ENCODE measurements at places on chromosomes 1 and 21.

DNA sequence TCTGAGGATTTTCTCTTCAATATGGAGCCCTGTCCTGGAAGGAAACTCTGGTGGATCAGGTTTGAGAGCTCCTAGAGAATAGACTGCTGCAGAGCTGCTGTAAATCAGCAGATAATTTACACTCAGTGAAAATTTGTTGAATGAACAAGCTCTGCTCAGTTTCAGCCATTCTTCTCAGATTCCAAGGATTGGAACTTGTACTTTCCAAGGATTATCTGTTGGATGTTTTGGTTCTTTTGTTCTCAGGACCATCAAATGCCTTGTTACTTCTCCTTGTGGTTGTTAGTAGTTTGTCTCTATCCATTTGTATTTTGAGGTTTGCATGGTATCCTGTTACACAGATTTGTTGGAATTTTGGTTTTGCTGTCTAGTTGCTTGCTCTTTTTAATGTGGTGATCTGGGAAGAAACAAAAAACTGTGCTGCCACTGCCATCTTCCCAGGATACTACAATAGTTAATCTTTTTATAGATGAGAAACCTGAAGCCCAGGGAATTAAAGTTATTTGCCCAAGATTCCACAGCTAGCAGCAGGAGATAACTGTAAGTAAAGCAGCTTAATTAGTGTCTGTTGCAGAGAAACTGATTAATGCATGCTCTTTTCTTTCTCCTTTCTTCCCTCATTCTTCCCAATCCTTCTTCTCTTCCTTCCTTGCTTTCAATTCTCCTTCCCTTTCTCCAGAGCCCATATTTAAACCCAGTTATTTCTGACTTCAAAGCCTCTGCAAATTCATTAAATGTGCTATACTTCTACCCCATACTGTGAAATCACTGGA lies 21.7 kb upstream of the KIFAP3 start:
- DNase-seq, result peak; percentile 50

- DNase-seq, result no peak
Observed at GRCh38 chr21:34348890-34349519, 14.8 kb upstream of the KCNE2 start.

DNA sequence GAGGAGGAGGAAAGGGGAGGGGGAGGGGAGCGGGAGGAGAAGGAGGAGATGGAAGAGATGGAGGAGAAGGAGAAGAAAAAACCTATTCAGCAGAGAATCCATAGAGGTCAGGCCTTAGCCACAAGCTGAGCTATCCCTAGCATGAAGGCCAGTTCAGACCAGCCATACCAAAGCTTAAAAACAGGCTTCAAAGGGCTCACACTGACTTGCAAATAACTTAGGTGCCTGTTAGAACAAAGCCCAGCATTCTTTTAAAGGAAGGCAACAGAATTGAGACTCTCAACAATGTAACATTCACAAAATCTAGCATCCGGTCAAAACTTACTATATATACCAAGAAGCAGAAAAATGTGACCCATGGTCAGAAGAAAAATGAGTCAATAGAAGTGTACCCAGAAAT lies 43.6 kb upstream of the IFFO2 start:
- no peak for DNase-seq

DNA sequence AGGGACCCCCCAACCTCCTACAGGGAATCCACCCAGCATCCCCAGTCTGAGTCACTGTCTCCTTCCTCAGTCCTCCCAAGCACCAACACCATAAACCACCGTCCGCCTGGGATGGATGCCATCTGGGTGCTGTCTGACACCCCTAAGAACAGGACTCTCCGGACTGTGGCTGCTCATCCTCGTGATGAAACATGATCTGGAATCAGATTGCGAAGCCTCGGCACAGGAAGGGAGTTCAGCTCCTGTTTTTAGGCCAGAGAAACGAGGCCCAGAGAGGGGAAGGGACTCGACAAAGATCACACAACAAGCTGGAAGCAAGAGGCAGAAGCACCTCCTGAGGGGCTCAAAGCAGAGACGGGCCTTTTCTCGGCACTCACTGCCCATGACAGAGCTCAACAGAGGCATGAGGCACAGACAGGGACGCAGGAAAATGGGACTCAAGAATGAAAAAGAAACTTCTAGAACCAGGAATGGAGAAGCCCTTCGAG lies 8.4 kb downstream of the KCNN3 start:
- DNase-seq, result no peak

GRCh38 chr1:15090373-15090772 lies 63.2 kb upstream of the TMEM51 start:
- peak; percentile 86 for DNase-seq

- no peak for DNase-seq
Observed at GRCh38 chr21:26550326-26550725, 22.8 kb downstream of the CYYR1 start.

DNA sequence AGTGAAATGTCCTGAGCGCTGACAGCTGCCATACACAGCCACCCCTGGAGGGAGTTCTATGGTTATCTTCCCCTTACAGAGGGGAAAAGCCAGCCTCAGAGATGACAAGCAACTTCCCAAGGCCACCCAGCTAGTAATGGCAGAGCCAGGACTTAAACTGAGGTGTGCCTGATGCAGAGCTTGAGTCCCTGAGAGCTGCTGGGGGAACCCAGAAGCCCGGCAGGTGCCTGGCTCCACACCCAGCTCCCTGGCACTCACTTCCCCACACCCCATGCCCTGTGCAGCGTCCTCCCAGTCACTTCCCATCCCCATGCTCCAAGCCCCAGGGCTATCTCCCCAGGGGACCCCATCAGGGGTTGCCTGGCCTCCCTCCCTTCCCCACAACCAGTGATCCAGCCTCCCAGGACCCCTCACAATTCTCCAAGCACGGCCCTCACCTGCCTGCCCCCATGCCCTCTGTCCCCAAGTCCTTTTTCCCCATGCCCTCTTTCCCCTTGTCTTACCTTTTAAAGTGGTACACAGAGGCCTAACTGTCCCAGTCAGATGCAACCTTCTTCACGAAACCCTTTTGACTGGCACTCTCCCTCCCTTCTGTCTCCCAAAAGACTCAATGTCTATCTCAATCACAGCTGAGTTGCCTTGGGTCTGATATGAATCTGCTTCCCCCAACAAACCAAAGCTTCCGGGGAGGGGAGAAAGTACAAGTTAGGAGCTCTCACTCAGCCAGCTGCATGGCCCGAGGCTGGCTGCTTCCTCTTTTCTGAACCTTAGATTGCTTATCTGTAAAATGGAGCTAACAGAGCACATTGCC lies 39.8 kb upstream of the LRP8 start:
- no peak for DNase-seq

DNA sequence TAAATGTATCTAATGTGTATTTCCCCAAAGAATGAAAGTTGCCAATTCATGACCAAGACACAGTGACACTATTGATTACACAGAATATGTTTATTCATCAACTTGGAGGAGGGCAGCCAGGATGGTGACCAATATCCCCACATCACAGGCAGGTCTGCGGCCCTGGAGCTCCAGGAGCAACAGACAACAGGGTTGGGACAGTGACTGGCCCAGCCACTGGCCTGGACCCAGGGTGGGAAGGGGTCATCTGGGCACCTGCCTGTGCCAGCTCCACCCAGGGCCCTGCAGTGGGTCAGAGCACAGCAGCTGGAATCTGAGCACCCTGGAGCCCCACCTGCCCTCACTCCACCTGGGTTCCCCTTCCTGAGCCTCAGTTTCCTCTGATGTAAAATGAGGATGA lies 466.1 kb downstream of the MATN1 start:
- no peak for DNase-seq

DNA sequence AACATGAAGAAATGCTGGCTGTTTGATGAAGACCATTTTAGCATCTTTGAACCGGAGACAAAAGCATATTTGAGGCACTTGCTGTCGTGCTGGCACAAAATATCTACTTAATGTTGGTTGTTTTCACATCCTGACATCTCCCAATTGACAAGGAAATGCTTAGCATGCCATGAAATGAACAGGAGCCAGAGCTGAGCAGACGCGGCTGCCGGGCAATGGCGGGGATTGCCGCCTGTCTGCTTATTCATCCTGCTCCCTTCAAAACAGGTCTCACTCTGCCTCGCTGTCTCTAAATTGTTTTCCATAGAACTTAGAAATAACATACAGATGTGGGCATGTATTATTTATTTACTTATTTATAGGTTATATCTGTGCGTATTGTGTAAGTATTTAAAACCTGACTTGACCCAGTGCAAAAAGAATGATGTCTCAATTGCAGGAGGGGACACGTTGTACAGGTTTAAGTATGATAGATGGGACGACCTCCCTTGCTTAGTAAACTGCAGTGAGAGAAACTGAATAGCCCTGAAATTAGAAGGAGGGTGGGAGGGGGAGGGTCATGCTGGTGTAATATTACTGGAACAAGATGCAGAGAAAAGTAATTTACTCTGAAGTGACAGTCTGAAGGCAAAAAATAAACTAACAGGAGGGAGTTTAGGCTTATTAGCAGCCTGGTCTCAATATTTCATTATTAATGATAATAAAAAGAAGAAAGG lies 590.4 kb upstream of the PLXNA2 start:
- peak; percentile 44 for DNase-seq

GRCh38 chr1:156914440-156914856 lies 6.0 kb upstream of the LRRC71 start:
- no peak for DNase-seq

GRCh38 chr1:171744986-171745385 lies 3.1 kb upstream of the VAMP4 start:
- no peak for DNase-seq

DNA sequence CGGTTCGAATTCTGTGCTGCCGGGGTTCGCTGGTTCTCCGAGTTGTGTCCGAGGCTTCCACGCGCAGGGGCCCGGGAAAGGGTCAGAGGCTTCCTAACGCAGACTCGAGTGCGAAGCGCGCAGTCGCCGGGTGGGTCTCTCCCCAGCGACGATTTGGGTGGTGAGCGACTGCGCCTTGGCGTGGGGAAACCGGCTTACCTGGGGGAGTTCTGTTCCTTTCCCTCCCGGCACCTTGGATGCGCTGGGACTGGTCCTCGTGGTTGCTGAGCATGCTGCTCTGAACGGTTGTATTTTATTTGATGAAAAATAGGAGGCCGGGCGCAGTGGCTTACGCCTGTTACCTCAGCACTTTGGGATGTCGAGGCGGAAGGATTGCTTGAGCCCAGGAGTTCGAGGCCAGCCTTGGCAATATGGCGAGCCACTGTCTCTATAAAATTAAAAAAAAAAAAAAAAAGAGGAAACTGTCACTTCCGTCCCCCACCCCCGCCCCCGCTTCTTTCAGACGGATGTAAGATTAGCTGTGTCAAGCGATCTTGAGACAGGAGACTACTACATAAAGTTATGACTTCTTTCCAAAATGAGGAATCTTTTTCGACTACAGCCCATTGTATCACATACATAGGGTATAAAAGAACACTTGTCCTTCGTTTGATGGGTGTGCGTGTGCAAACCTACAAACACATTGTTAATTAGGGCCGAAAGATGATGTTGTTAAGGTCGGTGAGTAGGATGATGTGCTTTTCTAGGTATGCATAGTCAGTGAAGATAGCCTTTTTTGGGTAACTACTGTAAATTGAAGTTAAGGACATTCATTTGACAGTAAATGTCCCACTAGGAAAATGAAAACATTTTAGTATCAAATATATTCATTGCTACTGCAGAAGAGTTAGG lies at the start of gene CCDC18:
Gene CCDC18 (plus strand): TSS at position 2 of the 891 bp plus-strand sequence. CDS start 2,638 bp downstream, outside the sequence.
- DNase-seq, result no peak

DNA sequence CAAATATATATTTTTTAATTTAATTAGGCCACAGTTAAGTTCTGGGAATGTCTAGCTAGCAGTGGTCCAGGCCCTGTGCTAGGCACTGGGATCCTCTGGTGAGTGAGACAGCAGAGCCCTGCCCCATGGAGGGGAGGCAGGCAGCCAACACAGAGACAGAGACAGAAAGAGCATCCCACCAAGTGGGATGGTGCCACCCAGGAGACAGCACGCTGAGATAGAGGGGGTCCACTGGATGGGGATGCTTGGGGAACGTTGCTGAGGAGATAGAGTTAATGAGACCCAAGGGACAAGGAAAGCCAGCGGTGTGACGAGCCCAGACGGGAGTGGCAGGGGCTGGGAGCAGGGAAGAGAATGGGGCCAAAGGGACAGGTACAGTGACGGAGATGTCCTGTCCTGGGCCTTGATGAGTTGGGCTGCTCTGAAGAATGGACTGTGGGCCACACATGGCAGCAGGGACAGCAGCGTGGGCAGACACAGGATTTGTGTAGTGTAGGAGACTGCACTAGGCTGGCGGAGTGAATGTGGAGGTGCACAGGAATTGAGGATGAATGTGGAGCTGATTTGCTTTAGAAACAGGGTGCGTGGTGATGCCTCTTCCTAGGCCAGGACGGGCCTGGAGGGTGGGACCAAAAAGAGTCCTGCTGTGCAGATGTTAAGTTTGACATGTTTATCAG lies 22.8 kb downstream of the RAB4A start:
- DNase-seq, result no peak

DNA sequence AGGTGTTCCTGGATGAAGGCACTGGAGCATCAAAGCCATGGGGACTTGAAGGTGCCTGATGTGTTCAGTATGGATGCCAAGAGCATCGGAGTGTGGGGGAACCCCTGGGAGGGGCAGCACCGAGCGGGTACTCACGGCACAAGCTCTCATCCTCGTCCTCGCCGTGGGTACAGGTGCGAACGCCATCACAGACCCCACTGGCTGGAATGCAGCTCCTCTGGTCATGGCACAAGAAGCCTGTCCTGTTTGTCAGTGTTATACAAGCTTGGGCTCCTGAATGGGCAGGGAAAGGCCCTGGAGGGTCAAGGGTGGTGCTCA lies 6.0 kb downstream of the LDLRAD1 start:
- no peak for DNase-seq

DNA sequence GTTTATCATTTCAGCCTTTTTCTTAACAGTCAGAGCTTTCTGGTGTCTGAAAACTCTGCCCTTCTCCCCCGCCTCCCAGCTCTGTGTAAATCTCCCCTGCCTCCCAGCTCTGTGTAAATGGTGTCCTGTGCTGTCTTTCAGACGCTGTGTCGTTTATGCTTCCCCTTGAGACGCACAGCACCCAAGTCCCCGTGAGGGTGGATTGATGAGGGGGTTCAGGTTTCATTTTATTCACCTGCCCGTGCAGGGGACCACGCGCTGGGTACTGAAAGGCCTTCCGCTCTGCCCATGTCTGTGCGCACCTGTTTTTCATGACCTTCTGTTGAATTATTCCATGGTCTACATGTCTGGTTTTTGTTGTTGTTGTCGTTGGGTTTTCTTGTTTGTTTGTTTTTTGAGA lies 108.2 kb upstream of the COL6A1 start:
- DNase-seq, result no peak

DNA sequence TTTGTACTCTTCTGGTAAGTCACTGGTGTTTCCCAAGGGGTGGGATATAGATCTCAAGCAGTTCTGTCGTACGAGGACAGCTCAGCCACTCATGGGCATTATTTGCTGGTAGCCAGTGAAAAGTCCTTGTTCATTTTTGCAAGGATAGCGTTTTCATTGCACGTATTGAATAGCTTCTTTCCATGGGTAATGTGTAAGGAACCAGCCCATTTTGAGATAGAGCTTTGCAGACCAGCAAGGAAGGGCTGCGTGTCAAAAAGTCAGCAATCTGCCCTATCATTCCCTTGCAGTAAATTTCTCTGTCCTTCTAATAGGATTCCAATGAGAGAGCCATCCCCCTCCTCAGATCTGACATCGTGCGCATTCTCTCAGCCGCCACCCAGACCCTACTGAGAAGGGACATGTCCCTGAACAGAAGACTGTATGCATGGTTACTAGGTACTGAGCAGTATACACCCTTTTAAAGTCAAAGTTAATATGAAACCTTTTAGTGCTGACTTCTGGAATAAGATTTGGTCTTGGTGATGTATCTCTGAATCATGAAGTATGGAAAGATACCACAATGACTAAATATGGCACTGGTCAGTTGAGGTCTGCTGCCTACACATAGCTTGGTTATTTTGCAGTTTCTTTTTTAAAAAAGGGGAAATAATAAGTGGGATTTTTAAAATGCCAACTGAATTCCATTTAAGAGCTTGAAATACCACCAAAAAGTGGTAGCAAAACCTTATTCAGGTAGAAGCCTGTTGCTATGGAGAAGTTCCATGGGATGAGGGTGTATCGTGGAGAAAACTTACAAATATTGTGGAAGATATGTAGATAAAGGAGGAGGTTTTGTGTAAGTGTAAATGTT lies 55.3 kb downstream of the DOP1B start:
- no peak for DNase-seq

All from neural progenitor cell (in vitro differentiated cells).